ENCODE measurements at places on chromosomes 11 and 22.

DNA sequence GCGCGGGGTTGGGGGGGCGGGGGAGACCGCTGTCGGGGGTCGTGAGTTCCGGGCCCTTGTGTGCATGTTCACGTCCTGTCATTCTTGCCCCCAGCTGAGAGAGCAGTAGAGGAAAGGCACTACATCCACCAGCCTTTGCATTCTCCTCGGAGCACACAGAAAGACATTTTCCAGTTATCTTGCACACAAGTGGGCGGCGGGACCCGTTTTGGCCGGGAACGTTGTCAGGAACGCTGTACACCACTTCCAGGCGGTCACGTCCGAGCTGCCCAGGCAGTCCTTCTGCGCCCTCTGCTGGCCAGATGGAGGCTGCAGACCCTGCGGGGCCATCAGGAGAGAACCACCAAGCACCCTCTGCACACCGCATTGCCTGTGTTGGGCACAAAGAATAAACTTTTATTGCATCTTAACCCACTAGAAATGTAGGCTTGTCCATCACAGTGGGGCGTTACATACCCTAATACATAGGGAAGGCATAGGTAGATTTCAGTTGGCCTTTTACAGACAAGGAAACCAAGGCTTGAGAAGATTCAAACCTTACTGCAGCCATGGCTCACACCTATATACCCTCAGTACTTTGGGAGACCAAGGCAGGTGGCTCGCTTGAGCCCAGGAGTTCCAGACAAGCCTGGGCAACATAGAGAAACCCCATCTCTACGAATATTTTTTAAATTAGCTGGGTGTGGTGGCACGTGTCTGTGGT, 2.8 kb upstream of the CDKN1C start:
- DNase-seq = peak; percentile 63

GRCh38 chr11:3123761-3124733, 41.1 kb downstream of the OSBPL5 start:
- DNase-seq = no peak

DNA sequence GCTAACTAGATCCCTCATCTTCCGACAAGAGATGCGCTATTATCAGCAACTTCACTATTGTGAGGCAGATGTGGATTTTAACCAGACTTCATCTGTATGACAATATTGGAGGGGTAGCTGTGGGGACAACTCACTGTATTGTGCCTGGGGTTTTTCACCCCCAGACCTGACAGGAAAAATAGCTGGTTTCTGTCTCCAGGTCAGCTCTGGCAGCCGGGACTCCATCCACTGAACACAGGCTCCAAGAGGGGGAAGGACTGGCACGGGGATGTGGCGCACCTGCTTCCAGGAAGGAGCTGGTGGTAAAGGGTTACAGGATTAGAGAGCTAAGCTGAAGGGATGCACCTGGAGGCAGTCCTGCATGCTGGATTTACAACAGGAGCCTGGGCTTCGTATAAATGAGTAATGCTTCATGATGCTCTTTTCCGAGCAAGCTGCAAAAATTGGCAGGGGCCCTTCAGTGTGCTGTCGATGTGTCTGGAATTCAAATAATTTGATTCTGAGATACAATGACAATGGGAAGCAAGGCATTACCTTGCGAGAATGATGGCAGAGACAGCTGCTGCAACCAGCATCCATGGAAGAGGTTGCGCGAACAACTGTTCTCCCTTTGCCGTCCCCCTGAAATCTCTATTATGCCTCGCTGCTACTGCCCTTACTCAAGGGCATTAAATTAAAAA, 49.5 kb downstream of the LMO2 start:
- DNase-seq = no peak

GRCh38 chr22:44975427-44976262, 34.2 kb downstream of the PHF21B start:
- DNase-seq = no peak

DNA sequence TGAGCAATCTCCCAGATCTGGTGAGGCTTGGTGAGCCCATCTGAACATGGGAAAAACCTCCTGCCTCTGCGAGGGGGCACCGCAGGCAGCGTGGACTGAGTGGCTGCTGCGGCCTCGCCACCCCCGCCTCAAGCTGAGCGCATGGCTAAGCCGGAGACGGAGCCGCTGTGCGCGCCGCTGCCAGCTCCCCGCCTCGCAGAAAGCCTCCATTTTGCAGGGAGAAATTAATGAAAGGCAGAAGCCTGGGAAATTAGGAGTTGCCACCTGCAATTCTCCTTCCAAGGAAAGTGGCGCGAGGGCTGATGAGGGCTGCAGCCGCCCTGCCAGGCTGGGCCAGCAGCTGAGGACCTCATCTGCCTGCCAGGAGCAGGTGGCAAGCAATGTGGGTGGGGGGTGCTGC, 35.6 kb upstream of the TCF20 start:
- DNase-seq = no peak

- DNase-seq = no peak
Measured at GRCh38 chr11:94860333-94860732, 92.2 kb downstream of the AMOTL1 start.

GRCh38 chr22:29799217-29799680, 32.1 kb downstream of the UQCR10 start:
- DNase-seq = no peak

- no peak for DNase-seq
Measured at GRCh38 chr11:105192115-105192514, 52.5 kb upstream of the CARD18 start.

- DNase-seq = no peak
Measured at GRCh38 chr22:21933910-21934309, 18.7 kb downstream of the PPM1F start.

Data from stimulated activated CD4-positive, alpha-beta T cell treated with anti-CD3 and anti-CD28 coated beads, TNF-alpha, amount 100 ng/mL, for 1 hour (primary cell).